ENCODE measurements at places on chromosomes 5 and 9. TPM values are rescaled to one million over a fixed set of nuclear protein-coding genes. Genes with fewer than 3 reads are reported as not detected.

FAM221B gene
- not detected for total RNA-seq

TPPP gene
- total RNA-seq, result 12.9 TPM

PDZD2 gene
- total RNA-seq, result 13.5 TPM

UBLCP1 gene
- 4.3 TPM for total RNA-seq

GNA14 gene
- under 0.01 TPM for total RNA-seq

AQP3 gene
- total RNA-seq, result 1.6 TPM

MYORG gene
- total RNA-seq, result 1.3 TPM

SVEP1 gene
- under 0.01 TPM for total RNA-seq

PAIP1 gene
- total RNA-seq, result 40.4 TPM

C1QTNF2 gene
- total RNA-seq, result 0.27 TPM

HSPA4 gene
- 22.9 TPM for total RNA-seq

ASTN2 gene
- total RNA-seq, result 1.3 TPM

SPAAR gene
- total RNA-seq, result under 0.01 TPM

FSD1L gene
- 1.6 TPM for total RNA-seq

CSF1R gene
- total RNA-seq, result 3.2 TPM

ROR2 gene
- 0.27 TPM for total RNA-seq

NR4A3 gene
- total RNA-seq, result 5.1 TPM

SOHLH1 gene
- not detected for total RNA-seq

MOB3B gene
- total RNA-seq, result 0.54 TPM

ZDHHC11 gene
- total RNA-seq, result 5.9 TPM

PCDHB8 gene
- total RNA-seq, result not detected

PCDHB16 gene
- not detected for total RNA-seq

PCDHGA6 gene
- total RNA-seq, result 1.9 TPM

PCDHB12 gene
- not detected for total RNA-seq

FOXD4 gene
- 0.27 TPM for total RNA-seq

TEX48 gene
- total RNA-seq, result not detected

KCTD16 gene
- under 0.01 TPM for total RNA-seq

LEAP2 gene
- total RNA-seq, result 0.81 TPM

ACTL7A gene
- not detected for total RNA-seq

IFNB1 gene
- under 0.01 TPM for total RNA-seq

FREM1 gene
- 26.4 TPM for total RNA-seq

COL23A1 gene
- 0.27 TPM for total RNA-seq

FOXD1 gene
- not detected for total RNA-seq
